Activated CD8-positive, alpha-beta memory T cell treated with anti-CD3 and anti-CD28 coated beads for 1 hour (primary cell): ENCODE measurements at places on chromosomes 2 and 18.

- DNase-seq: no peak
Observed at GRCh38 chr2:29260142-29260772, 145.0 kb downstream of the CLIP4 start.

DNA sequence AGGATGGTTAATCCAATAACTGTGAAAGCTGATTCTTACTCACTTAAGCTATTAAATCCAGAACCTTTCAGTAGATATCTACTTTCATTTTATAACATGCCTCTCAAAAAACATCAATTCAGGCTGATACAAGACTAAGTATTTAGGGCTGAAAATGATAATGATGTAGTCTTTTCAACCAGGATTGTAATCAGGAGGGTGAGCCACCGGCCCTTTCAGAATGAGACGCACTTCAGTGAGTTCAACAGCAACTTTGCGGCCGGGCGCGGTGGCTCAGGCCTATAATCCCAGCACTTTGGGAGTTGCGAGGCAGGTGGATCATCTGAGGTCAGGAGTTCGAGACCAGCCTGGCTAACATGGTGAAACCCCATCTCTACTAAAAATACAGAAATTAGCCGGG is 30.4 kb downstream of the RBMS1 start:
- DNase-seq: no peak

- DNase-seq: no peak
Observed at GRCh38 chr18:3611313-3612090, 161.5 kb downstream of the TGIF1 start.

DNA sequence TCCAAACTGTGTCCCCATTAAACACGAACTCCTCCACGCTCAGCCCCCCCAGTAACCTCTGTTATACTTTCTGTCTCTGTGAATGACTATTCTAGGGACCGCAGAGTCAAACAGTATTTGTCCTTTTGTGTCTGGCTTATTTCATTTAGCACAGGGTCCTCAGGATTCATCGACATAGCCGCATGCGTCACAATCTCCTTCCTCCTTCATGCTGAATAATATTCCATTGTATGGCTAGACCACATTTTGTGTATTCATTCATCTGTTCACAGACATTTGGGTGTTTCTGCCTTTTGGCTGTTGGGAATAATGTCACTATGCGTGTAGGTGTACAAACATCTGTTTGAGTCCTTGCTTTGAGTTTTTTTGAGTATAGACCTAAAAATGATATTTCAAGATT is 80.9 kb downstream of the SH3RF3 start:
- no peak for DNase-seq

DNA sequence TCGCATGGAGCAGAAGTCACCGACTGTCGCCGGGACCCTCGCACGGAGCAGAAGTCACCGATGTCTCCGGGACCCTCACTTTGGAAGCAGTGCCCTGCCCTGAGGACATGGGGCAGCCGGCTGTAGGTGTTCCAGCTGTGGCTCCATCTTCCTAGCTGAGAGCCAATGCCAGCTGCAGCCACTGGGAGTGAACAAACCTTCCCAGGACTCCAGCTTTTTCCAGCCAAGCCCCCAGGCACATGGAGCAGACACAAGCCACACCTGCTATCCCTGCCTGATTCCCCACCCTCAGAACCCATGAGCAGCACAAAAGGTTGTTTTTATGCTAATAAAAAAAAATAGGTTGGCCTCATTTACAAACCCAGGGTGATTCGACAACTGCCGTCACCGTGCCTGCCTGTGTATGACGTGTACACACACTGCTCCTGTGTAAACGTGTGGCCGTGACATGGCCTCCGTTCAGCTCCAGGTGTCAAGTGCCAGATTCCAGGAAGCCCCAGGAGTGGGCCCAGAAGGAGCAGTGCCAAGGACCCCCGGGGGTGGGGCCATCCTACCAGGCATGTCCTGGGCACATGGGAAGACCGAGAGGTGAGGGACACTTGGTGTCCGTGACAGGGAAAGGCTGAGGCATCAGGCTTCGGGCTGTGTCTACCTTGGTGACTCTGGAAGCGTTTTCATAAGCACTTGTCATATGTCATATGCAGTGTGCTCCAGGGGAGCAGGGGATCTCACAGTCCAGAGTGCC is 91.5 kb downstream of the EIPR1 start:
- DNase-seq: no peak

DNA sequence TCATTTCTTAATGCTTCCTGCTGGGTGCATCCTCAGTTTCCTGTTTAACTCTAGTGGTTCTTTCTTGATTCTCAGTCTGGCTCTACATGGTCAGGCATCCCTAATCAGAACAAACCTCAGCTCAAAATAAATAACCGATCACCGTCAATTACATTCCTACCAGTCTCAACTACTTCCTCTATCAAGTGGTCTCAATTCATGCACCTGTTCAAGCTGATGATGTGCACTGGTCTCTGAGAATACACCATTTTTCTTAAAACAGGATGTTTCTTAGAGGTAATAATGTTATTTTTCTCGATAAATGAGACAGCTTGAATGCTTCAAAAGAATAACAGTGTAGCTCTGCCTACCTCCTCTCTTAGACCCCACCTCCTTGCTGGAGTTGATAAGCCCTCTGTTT is 420.9 kb downstream of the SOCS6 start:
- DNase-seq: no peak

DNA sequence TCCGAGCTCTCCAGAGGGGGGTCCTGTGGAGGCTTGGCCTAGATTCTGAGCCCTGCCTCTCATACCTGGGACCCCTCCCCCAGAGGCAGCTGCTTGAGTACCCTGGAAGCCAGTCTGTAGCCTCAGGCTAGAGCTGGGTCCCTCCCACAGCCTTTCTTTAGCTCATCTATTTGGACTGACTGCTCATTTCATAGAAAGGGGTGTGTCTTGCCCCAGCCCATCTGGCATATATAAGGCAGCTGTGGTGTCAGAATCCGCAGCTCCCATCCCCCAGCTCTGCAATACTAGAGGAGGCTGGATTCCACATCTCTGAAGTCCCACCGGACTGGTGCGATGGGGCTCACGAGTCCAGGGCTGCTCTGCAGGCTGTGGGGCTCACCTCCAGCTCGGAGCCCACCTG is 26.1 kb downstream of the MPHOSPH10 start:
- DNase-seq: no peak

DNA sequence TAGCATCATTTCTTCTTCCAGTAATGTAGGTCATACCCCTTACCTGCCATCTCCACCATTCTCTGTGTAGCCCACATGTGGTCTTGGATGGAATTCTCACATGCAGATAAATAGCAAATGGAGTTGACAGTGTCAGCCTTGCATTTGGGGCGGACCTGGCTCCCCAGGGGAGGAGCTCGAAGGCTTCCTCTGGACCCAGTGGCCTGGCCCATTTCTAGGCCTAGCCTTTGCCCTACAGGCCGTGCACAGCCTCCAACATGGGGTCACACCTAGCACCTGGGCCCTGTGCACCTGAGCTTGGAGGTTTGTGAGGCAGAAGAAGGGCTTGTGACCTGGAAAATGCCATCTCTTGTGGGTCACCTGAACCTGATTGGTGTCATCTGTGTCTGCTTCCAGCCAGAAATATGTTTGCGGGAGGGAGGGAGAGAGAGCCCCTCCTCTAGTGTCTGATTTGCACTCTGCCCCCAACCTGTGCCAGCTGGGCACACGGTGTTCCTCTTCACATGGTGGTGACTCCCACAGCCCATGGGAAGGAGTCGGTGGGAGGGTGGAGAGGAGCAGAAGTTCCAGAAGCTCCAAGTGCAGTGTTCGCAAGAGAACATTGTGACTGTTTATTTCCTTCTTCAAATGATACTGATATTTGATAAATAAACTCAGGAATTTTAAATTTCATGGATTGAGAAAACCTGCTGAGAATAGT is 33.0 kb downstream of the ITGB1BP1 start:
- DNase-seq: no peak

DNA sequence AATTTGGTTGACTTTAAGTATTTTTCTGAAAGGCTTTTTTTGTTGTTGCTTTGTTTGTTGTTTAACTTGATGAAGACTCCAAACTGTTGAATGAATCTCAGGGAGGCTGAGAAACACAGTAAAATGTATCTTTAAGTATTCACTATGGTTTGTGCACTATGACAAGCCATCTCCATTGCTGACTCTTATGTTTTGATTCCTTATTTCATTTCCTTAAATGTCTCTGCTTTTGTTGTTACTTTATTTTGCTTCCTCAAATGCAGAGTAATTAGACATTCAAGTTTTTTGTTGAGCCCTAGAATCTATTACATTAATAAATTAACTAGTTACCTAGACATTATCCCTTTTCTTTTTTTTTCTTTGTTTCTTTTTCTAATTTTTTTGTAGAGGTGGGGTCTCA is 46.3 kb upstream of the SLC39A10 start:
- no peak for DNase-seq

DNA sequence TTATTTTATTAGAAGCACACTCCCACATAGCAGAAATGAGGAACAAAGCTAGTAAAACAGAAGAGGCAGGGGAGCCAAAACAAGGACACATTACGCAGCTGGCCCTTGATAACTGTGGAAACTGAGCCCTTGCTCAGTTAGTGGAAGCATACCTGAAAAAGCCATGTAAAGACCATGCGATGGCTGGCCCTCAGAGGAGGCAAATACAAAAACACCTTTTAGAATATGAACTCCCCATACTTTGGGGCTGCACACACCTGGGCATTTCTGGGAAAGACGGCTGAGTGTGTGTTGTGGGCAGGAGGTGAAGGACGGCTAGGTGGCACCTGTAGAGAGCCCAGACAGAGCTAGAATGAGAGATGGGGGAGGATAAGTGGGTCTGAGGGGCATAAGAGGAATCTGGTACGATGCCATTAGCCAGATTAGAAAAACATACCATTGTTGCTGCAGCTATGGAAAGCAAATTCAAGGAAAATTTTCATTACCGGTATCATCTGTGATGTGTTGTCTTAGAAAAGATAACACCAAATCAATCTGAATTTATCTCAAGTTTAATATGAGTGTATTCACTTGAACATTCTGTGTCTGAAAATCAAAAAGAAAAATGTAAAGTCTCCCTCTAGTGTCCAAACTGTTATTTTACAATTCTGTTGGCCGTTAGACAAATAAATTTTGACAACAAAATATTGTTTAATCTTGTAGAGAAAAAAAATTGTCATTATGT is 45.2 kb upstream of the SULT1C3 start:
- no peak for DNase-seq

- no peak for DNase-seq
Observed at GRCh38 chr2:174036825-174037224, 71.7 kb upstream of the SP3 start.

DNA sequence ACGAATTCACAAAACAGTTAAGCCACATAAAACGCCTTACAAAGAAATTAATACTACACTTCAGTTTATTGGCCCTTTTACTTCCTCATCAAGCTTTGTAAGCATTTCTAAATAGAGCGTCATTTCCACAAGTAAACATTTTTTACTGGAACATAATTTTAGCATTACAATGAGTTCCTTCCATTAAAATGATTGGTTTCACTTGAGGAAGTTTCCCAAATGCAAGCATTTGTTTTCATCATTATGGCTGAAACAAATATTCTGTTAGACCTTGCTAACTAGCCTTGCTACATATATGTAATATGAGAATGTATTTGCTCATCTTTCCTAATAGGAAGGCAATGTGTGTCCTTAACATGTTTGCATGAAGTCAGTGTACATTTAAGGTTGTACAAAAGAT is 579.1 kb downstream of the IRS1 start:
- no peak for DNase-seq

- no peak for DNase-seq
Observed at GRCh38 chr2:75022516-75022915, 64.1 kb downstream of the POLE4 start.

DNA sequence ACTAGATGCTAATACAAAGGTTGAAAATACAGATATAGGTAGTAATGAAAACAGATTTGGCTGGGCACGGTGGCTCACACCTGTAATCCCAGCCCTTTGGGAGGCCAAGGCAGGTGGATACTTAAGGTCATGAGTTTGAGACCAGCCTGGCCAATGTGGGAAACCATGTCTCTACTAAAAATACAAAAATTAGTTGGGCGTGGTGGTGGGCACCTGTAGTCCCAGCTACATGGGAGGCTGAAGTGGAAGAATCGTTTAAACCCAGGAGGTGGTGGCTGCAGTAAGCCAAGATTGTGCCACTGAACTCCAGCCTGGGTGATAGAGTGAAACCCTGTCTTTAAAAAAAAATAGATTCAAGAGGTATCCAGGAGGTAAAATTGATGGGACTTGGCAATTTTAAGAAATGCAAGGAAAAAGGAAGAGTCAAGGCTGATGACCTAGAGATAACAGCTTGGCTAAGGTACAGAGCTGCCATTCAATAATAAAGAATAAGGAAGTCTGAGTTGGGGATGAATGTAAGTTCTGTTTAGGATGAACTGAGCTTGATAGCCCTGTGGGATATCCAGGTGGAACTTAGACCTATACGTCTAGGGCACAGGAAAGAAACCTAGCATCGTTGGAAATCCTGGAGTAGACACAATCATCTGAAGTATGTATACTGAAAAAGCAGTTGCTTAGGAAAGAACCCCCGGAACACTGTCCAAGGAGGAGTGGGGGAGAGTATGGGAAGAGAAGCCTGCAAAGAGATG is 9.1 kb downstream of the MAT2A start:
- no peak for DNase-seq

DNA sequence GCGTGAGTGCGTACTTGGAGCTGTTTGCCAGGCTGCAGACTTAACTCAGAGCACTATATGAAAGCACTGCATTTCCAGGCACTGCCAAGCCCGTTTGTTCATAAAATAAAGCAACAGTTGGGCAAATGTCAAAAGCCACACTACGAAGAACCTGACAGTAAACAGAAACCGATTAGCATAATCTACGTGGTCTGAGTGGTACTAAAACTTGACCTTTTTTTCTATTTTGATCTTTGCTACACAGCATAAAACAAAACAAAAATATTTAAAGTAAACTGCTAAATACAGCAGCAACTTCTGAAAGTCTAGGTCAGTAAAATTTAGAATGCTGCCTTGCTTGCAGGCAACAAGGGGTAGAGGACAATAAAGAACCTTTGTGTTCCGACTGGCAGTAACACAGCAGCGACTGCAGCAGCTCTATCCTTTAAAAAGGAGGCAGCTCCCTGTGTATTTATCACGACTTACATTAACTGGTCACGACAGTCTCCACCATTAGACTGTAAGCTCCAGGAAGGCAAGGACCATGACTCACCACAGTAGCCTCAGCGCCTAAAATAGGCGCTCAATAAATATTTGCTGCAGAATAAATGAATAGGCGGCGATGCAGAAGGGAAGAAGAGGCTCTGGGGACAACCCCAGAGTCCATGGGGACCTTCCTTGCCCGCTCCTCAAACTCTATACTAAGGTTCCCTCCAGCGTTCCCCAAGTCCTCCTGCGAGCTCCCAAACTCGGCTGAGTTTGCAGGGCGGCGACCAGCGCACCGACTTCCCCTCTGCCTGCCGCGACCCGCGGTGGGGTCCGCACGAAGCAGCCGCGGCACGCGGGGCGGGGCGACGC is 902 bp downstream of the SS18 start:
- DNase-seq: no peak

DNA sequence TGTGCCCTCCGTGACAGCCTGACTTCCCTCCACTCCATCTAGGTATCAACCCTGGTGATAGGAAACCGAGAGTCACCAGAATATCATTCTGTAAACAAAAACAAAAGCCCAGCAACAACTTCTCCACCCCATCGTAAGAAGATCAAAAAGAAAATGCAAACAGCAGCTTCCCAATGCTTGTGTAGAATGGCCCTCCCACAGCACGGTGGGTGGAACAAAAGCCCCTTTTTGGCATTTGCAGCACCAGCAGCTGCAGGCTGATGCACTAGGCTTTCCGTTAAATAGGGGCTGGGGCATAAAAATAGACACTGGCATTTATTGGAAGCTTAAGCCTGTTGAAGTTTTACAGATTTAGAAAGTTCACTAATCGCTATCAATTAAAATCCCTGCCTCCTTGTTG is 513.0 kb downstream of the GALR1 start:
- no peak for DNase-seq
